OCI-M1 (cell line): ENCODE measurements at places on chromosomes 3 and 15.

GRCh38 chr3:130800829-130801228, 54.2 kb upstream of the PIK3R4 start:
- DNase-seq: no peak

DNA sequence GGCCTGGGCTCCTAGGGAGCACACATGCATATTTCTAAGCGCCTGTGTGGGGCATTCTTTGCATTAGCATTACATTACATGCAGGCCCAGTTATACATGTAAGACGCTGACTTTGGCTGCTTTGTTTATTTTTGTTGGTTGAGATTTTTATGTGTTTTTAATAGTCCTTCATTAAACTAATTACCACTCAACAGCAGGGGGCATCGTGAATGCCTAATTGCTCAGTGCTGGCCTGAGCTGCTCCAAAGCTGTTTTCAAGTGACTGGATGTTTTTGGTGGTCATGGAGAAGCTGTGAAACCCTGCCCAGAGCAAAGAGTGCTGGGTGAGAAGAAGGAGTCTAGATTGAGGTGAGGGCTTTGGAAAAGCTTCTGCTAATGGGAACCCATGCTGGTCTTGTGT, 41.5 kb downstream of the GPD1L start:
- peak; percentile 3 for DNase-seq

- DNase-seq: no peak
Measured at GRCh38 chr15:38613085-38613484, 48.5 kb upstream of the RASGRP1 start.

DNA sequence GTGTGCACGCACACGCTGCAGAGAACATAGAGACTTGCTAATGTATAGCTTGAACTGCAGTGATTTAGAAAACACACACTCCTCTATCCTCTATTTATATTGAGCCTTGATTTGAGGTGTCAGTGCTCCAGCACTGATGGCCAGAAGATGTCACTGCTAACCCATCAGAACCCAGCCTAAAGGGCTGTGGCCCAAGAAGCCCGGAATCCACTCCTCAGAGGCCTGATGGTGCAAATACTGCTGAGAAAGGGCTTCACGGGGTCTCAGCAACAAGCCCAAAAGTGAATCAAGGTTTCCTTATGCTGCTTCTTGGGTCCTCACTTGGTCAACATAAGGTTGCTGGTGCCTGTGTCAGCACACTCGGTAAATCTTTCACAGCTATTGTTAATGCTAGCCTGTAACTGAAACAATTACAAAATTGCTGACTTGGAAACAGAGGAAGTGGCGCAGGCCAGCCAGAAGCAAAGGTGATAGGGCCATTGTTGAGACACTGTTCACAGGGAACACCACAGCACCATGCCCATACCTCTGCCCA, 60.3 kb downstream of the HEG1 start:
- peak; percentile 70 for DNase-seq

DNA sequence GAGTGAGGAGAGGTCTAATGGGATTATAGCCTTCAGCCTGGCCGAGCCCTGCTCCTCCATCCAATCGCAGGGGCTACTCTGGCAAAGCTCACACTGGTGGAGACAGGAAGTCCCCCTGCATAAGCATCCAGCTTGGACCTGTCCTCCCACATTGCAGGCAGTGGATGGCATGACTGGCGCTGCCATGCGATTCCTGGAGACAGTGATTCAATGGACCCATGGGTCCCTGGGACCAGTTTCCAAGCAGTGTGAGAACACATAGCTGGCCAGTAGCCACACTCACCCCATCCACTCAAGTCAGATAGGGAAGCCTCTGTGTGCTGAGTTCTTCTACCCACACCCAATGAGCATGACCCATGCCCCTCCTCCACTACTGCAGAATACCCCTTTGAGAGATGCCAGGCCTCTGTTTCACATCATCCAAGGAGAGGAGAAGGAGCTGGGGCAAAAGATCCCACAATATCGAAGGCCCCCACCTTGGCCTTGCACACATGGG, 18.1 kb upstream of the POC1A start:
- no peak for DNase-seq

GRCh38 chr3:120682095-120682681, at the start of gene HGD:
TSS of gene HGD (minus strand) at chr3:120682239. CDS start at chr3:120682111, 128 bp downstream.
- no peak for DNase-seq
